ENCODE measurements at places on chromosomes 4 and X.

DNA sequence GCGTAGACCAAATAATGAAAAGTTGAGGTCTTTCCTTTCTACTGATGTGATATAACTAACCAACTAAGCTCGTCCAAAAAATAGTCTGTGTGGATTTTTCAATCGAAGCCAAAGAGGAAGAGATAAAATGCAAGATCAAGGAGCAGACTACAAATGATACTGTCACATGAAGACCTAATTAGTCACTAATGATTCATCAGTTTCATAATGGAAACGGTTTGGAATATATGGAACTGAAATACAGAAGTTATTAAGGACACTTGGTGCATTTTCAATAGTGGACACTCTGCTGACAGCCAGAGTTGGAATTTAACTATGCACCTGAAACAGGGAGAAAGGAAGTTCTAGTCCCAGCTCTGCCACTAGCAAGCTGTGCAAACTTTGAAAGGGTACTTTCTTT lies 119.8 kb downstream of the GUCY2F start:
- no peak for DNase-seq

- DNase-seq: no peak
These were observed 10.7 kb downstream of the USP9X start for GRCh38 chrX:41095908-41096307.

GRCh38 chr4:56535915-56536314 lies 30.3 kb downstream of the ARL9 start:
- DNase-seq: no peak

- DNase-seq: no peak
These were observed 118.0 kb downstream of the MANBA start for GRCh38 chr4:102642631-102643298.

DNA sequence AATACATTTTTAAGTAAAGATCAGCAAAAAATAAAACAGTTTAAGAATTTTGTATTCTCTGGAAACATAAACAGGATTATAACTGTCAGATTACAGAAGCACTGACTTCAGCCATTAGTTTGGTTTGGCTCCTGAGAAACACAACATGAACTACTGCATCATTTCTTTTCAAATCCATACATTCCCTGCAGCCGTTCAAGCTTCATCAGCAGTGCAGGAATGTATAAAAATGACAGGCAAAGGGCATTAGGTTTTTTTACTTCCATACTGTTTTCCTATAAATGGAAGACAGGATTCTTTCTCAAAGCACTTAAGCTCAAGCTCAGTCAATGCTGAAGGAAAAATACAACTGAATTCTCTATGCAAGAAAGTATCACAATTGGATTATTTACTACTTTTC lies 4.2 kb upstream of the MAB21L2 start:
- DNase-seq: no peak

GRCh38 chr4:185467101-185467500 lies 4.4 kb downstream of the CCDC110 start:
- no peak for DNase-seq

DNA sequence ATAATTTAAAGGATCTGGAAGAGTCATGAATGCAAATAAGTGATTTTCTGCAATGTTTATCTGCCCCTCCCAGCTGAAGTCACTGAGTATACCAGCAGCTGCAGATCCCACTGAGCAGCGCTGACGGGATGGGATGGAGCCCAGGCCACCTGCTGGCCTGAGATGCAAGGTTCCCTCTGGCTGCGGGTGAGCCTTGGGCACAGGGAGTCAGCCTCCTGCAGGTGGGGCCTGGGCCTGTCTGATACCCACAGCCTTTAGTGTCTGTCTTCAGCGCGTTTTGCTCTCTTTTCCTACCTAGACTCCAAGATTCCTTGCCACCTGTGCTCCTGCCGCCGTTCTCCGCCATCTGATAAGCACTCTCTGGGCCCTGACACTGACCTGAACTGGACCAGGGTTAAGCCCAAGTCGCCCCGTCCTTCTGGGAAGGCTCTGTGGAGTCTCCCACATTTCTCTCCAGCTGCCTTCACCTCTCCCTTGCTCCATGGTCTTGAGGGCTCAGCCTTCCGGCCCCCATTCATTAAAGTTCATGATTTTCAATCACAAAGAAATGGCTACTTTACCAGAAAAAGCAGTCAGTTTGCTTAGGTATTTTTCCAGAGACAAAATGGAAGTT lies 223.1 kb upstream of the FAT1 start:
- peak; percentile 15 for DNase-seq

Data from NCI-H748 treated with DMSO at 0.1 percent for 48 hours (cell line).